Effector memory CD8-positive, alpha-beta T cell (primary cell): ENCODE measurements at places on chromosomes 16 and 17.
A peak's percentile ranks its signal among the peaks of the same experiment; 100 is the strongest.

DNA sequence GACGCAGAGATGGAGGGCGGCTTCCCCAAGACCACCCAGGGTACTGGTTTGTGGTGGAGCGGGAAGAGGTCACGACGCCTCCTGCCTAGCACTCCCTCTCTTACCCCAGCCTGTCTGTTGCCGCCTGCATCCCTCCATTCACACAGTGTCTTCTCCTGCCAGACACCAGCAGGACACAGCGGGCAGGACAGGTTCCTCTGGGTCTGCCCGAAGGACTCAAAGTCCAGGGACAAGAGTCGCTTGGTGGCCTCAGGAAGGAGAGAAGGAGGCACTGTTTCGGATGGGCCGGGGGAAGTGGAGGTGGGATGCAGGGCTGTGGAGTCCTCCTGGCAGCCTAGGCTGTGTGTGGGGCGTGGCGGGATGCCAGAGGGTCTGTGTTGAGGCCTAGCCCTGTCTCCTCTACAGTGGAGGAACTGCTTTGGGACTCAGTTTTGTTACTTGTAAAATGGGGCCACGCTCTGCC, 19.6 kb upstream of the TNS4 start:
- no peak for DNase-seq
- no peak overlapping the region for H3K27ac ChIP-seq
- peaks cover 12% of the 10 kb centered on the region for H3K36me3 ChIP-seq
- peaks cover 39% of the 10 kb centered on the region for H3K4me1 ChIP-seq
- no peak overlapping the region for H3K4me3 ChIP-seq

DNA sequence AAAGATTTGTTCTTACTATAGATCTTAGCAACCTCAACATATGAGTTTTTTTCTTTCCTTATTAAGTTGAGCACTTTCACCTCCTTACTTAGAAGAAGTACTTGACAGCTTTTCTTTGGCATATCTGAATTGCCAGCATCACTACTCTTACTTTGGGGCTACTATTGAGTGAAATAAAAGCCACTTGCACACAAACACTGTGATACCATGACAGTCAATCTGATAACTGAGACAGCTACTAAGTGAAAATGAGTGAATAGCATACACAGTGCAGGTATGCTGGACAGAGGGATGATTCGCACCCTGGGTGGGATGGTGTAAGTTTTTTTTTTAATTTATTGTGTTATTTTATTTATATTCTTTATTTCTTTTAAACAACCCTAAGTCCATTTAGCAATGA, 13.5 kb upstream of the TENT4B start:
- no peaks in the 10 kb centered on the region for H3K27me3 ChIP-seq
- H3K4me3 ChIP-seq = no peak overlapping the region
- no peaks in the 10 kb centered on the region for H3K36me3 ChIP-seq
- H3K27ac ChIP-seq = peak overlapping the region; percentile 49
- no peak for DNase-seq
- H3K4me1 ChIP-seq = no peaks in the 10 kb centered on the region

DNA sequence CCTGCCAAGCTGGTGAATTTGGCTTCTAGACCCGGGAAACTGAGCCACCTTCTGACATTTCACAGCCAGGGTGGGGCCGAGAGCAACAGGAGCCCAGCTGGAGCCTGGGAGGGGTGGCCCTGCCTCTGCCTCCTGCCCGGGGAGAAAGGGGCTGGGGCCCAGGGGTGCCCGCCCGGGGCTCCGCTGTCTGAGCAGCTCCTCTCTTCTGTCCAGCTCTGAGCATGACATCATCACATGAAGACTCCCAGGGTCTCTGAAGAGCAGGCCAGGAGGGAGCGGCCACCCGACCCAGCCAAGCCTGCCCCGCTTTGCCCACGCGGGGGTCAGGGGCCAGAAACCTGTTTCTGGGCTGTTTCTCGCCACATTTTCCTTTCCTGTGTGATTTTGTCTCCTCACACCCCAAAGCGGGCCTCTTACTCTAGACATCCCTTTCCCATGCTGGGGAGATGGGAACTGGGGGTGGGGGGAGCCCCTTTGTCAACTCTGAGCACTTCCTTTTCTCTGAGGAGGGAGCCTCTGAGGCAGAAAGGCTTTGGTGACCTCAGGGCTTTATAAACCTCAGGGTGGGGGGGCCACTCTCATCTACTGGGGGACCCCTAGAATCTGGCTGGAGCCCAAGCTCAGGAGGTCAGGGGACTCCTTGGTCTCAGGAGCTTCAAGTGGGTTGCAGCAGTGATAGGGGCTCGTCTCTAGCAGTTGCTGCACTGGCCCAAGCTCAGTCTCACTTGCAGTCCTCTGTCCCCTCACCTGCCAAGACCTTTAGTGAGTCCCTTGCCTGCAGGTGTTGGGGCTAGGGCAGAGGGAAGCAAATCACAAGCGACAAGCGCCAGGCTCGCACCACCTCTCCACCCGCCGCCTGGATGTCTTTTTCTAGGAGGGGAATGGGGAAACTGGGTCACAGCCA, 7.6 kb downstream of the UBALD2 start:
- peaks cover 71% of the 10 kb centered on the region for H3K36me3 ChIP-seq
- H3K27me3 ChIP-seq = no peaks in the 10 kb centered on the region
- H3K4me3 ChIP-seq = peak overlapping the region; percentile 82
- peaks cover 37% of the 10 kb centered on the region for H3K4me1 ChIP-seq
- peak overlapping the region; percentile 96 for H3K27ac ChIP-seq

DNA sequence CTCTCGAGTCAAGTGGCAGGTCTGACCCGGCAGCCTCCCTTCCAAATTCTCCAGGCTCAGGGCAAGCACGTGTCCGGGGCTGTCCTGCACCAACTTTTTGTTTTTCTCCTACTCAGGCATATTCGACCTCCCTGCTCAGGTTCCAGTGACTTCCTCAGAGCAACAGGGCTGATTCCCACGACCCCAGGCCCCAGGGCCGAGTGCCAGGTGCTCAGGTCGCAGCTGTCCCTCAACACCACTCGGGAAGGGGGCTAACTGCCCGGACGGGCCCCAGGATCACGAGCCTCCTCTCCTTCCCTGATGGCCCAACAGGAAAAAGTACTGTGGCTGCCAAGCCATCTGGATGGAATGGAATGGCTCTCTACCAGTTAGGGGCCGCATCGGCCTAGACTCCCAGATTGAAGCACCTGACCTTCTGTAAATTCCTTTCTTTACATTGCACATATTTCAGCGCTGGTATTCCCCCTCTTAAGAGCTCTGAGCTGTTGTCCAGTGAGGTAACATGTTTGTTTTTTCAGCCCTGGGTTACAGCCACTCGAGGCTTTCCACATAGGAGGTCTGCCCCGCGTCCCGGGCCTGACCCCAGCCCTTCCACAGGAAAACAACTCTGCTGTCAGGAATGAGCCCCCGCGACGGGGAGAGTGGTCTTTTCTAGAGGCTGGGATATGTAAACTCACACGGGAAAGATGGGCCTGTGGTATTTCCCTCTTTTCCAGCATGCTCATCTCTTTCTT, 25.0 kb downstream of the NXN start:
- H3K4me1 ChIP-seq = no peaks in the 10 kb centered on the region
- H3K27me3 ChIP-seq = peaks cover 48% of the 10 kb centered on the region
- H3K27ac ChIP-seq = no peak overlapping the region
- no peak overlapping the region for H3K4me3 ChIP-seq
- no peak for DNase-seq

- DNase-seq = no peak
- H3K4me3 ChIP-seq = no peak overlapping the region
- peak overlapping the region; percentile 1 for H3K27ac ChIP-seq
- H3K27me3 ChIP-seq = no peaks in the 10 kb centered on the region
- H3K4me1 ChIP-seq = peaks cover 25% of the 10 kb centered on the region
- no peaks in the 10 kb centered on the region for H3K36me3 ChIP-seq
Observed at GRCh38 chr16:14101415-14101814, 30.3 kb downstream of the MRTFB start.
